Amniotic stem cell (primary cell): ENCODE measurements at places on chromosomes 13 and 19.

GRCh38 chr13:44058624-44059215, 179.0 kb downstream of the LACC1 start:
- no peak for DNase-seq

GRCh38 chr13:75761369-75761768, 125.2 kb downstream of the LMO7 start:
- DNase-seq = no peak

DNA sequence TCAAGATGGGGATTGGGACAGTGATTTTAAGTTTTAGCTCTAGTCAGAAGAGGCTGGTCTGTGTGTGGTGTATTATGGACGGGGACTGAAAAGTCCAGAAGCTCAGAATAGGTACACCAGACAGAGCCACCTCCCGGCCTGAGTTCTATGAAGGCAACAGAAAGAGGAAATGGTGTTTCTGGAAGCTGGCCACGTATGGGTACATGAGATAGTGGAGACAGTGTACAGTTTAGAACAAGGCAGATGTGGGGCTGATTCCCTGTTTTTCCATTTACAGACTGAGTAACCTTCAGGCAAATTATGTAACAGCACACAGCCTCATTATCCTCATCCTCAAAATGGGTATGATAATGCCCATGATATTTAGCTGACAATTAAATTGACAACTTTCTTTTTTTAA, 1.3 kb downstream of the ZNF175 start:
- DNase-seq = no peak

DNA sequence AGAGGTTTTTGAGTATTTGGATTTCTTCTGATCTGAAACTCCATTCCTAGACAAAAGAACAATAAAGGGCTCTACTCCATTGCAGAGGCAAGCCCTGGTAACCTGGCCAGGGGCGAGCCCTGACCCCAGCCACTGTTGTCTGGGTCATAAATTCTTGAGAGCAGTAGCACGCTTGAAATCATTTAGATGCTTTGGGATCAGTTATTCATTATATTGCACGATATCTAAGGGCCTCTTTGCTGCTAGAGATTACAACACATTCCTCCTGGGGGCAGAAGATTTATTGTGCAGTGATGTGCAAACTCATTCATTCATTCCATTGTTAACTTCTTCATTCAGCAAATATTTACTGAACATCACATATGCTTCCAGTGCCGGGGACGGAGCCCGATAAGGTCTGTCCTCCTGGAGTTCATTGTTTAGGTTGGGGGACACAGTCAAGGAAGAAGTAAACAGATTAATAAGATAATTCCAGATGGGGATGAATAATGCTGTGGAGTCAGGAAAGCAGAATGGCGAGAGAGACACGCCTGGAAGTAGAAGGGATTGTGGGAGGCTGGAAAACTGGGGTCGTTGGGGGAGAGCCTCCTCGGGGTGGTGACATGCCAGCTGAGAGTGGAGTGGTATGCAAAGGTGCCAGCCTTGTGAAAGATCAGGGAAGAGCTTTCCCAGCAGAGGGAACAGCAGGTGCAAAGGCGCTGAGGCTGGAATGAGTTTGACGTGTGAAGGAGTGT, 34.9 kb downstream of the SIPA1L3 start:
- DNase-seq = no peak
